ENCODE measurements at places on chromosomes 16 and 17. TPM values are rescaled to one million over a fixed set of nuclear protein-coding genes. Genes with fewer than 3 reads are reported as not detected.

Gene LHX1
- total RNA-seq: not detected

- no peak overlapping the region for H3K27ac ChIP-seq
- no peaks in the 10 kb centered on the region for H3K4me1 ChIP-seq
- H3K27me3 ChIP-seq: peaks cover 2% of the 10 kb centered on the region
- DNase-seq: no peak
Measured at GRCh38 chr17:57197466-57198071, 58.8 kb upstream of the MSI2 start.

DNA sequence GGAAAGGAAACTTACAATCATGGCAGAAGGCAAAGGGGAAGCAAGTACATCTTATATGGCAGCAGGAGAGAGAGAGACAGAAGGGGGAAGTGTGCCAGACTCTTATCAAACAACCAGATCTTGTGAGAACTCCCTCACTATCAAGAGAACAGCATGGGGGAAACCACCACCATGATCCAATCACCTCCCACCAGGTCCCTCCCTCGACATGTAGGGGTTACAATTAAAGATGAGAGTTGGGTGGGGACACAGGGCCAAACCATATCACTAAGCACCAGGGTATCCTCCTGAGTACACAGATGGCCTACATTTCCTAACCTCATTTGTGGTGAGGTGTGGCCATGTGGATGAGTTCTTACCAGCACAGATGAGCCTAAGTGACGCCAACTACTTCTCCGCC is 348.6 kb upstream of the ZFHX3 start:
- H3K27ac ChIP-seq: no peak overlapping the region
- no peak for DNase-seq
- H3K4me3 ChIP-seq: no peak overlapping the region

GRCh38 chr17:70343114-70343513 is 173.8 kb downstream of the KCNJ2 start:
- peaks cover 4% of the 10 kb centered on the region for H3K27me3 ChIP-seq
- H3K4me1 ChIP-seq: no peaks in the 10 kb centered on the region
- H3K36me3 ChIP-seq: no peaks in the 10 kb centered on the region
- DNase-seq: no peak

DNA sequence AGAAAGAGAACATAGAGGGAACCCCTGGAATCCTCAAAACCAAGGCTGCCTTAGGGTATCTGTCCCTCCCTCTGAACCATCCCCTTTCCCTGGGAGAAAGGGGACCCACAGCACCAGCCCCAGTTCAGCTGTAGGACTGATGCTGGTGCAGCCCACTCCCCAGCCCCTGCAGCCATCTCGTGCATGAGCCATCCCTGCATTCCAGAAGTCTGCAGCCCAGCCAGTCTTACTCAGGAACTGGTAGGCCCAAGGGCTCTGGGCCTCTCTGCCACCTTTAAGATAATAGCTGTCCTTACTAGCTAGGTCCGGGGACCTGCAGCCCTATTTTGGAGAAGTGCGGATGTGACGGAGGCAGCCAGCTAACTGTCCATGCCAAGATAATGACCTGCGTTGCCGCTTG is 6.0 kb upstream of the EVPL start:
- peaks cover under 1% of the 10 kb centered on the region for H3K36me3 ChIP-seq
- DNase-seq: no peak
- H3K4me3 ChIP-seq: no peak overlapping the region
- H3K4me1 ChIP-seq: peaks cover 16% of the 10 kb centered on the region

DNA sequence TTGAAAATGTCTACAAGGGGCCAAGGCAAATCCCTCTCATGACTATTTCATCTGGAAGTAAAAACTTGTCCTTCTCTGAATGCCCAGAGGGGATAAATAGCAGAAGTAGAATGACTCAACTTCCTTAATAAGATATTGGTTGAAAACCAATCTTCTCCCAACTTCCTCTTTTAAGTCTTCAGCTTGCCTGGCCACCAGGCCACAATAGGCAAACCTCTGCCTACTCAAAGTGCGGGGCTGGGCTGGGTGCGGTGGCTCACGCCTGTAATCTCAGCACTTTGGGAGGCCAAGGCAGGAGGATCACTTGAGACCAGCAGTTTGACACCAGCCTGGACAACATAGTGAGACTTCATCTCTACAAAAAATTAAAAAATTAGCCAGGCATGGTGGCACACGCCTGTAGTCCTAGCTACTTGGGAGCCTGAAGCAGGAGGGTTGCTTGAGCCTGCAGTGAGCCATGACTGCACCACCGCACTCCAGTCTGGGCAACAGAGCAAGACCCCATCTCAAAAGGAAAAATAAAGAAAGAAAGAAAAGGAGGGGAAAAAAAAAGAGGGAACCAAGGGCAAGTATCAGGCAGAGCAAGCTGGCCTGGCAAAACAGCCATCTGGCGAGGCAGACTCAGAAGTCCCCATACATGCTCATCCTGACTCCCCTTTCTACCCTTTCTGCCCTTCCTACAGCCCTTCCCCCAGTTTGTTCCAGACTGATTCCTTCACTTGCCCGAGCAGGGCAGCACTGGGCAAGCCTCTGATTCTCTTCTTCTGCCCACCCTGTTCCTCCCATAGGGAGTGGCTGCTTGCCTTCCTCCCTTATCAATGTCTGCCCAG is 20.6 kb downstream of the MAP3K14 start:
- DNase-seq: no peak
- peaks cover 81% of the 10 kb centered on the region for H3K4me1 ChIP-seq
- no peaks in the 10 kb centered on the region for H3K36me3 ChIP-seq
- no peak overlapping the region for H3K4me3 ChIP-seq
- H3K27ac ChIP-seq: no peak overlapping the region
